Small intestine (tissue), 16 donors: ENCODE measurements at places on chromosomes 13 and 19. TPM values are rescaled to one million over a fixed set of nuclear protein-coding genes. Genes with fewer than 3 reads are reported as not detected.
A peak's percentile ranks its signal among the peaks of the same experiment; 100 is the strongest.

Gene THSD1
- 0.22 TPM for polyA plus RNA-seq

DNA sequence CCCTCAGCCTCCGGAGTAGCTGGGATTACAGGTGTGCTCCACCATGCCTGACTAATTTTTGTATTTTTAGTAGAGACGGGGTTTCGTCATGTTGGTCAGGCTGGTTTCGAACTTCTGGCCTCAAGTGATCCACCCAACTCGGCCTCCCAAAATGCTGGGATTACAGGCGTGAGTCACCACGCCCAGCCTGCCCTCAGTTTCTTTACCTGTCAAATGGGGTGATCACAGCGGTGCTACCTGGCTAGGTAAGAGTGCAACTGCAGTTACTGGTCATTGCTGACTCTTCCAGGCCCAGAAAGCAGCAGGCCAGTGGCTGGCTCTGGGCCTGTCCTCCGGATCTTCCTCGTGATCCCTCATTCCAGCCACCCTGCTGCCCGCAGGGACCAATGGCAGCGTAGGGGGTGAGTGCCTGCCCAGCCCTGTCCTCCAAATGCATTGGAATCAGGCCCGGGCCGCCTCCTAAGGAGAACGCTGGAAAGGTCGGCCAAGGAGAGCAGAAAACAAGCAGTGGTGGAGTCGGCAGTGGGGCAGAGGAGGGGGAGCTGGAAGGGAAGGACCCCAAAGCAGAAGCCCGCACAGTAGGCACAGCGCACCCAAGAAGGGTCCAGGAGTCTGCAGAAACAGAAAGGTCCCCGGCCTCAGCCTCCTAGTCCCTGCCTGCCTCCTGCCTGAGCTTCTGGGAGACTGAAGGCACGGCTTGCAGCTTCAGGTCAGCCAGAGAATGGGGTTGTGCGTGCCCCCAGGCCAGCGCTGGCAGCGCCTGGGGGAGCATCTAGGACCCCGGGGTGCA lies 1.8 kb upstream of the SLC27A1 start:
- H3K4me3 ChIP-seq, result peak overlapping the region; percentile 66
- DNase-seq, result no peak
- no peaks in the 10 kb centered on the region for H3K4me1 ChIP-seq
- H3K27me3 ChIP-seq, result no peaks in the 10 kb centered on the region

DNA sequence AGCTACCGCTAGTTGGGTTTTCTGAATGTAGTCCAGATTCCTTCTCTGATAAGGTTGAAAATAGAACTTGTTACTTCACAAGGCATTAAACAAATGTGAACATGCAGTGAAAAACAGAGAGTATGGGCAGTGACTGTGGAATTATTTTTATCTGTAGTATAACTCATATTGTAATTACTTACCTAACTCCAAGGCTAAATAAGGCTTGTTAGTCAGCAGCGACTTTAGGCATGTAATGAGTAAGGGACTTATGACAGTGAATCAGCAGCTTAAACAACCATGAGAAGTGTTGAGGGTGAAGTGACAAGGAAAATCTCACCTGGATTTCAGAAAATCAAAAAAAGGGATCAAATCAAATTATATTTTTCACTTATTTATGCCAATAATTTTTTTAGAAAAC lies 1719.5 kb upstream of the MIR17HG start:
- H3K4me1 ChIP-seq, result no peaks in the 10 kb centered on the region
- H3K27ac ChIP-seq, result no peak overlapping the region
- no peaks in the 10 kb centered on the region for H3K36me3 ChIP-seq
- no peak overlapping the region for H3K4me3 ChIP-seq
- no peak for DNase-seq
- no peaks in the 10 kb centered on the region for H3K27me3 ChIP-seq

Gene COMP
- polyA plus RNA-seq, result not detected

DNA sequence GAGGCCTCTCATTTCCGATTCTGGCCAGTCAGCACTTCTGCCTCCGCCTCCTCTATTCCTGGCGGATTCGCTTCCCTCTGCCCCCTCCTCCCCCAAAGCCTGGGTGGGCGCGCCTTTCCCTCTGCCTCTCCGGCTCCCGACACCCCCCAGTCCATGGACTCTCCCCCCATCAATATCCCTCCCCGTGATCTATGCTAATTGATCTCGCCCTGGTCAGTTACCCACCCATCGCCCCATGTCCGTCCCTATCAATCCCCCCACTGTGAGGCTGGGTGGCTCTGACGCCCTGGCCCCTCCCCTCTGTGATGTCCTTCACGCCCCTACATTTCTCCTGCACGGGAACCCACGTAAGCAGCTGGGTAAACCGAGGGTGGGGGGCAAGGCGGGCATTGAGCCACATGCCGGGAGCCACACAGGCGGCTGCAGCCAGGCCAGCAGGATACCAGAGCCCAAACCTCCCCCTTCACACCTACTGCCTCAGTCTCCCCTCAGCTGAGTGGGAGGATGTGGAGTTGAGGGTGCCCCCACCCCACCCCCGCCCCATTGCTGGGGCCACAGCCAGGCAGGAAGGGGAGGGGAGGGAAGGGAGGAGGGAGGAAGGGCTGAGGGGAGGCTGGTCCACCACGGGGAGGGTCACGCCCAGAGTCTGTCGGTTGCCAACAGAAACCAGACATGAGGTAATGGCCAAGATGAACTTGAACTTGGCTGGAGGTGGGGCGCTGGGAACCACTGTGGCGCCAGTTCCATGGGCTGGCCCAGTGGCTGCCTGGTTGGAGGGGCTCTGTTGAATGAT lies 21.0 kb downstream of the SMIM24 start:
- peaks cover 3% of the 10 kb centered on the region for H3K4me1 ChIP-seq
- no peaks in the 10 kb centered on the region for H3K27me3 ChIP-seq
- no peak overlapping the region for H3K4me3 ChIP-seq
- no peak for DNase-seq
- peak overlapping the region; percentile 53 for H3K27ac ChIP-seq

GRCh38 chr13:52906122-52906903 lies 57.9 kb upstream of the PCDH8 start:
- no peak overlapping the region for H3K4me3 ChIP-seq
- peaks cover 2% of the 10 kb centered on the region for H3K27me3 ChIP-seq
- H3K4me1 ChIP-seq, result no peaks in the 10 kb centered on the region
- DNase-seq, result no peak
- H3K36me3 ChIP-seq, result no peaks in the 10 kb centered on the region

GRCh38 chr13:112648101-112648500 lies 41.7 kb upstream of the ATP11A start:
- H3K27me3 ChIP-seq, result no peaks in the 10 kb centered on the region
- H3K36me3 ChIP-seq, result no peaks in the 10 kb centered on the region
- DNase-seq, result no peak
- no peaks in the 10 kb centered on the region for H3K4me1 ChIP-seq
- no peak overlapping the region for H3K27ac ChIP-seq

Gene CLEC4G
- 0.18 TPM for polyA plus RNA-seq

- H3K36me3 ChIP-seq, result peaks cover 19% of the 10 kb centered on the region
- H3K4me3 ChIP-seq, result peak overlapping the region; percentile 94
- H3K4me1 ChIP-seq, result peaks cover 17% of the 10 kb centered on the region
- DNase-seq, result no peak
- H3K27ac ChIP-seq, result peak overlapping the region; percentile 97
Observed at GRCh38 chr19:2164020-2164998, 576 bp downstream of the DOT1L start.

DNA sequence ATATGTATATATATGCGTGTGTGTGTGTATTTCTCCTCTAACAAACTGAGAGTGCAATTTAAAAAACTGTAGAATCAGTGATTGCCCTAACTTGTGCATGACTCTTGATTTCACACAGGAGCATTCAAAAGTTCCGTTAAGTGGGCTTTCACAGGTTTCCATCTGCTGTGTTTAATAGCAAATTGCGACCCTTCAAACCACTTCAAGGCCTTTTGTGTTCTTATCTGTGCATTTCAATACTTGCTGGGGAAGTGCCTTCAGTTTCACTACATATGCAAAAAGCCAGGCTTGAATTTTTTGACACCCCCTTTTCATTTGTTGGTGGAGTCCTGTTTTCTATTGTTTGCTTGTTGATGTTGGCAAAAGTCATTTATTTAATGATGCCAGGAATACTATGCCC lies 158.0 kb downstream of the TM9SF2 start:
- no peak for DNase-seq
- no peaks in the 10 kb centered on the region for H3K27me3 ChIP-seq

- H3K4me3 ChIP-seq, result no peak overlapping the region
- H3K27me3 ChIP-seq, result no peaks in the 10 kb centered on the region
Observed at GRCh38 chr19:4172861-4173473, 9.4 kb downstream of the SIRT6 start.

GRCh38 chr13:93290503-93290902 lies 63.9 kb downstream of the GPC6 start:
- H3K27me3 ChIP-seq, result no peaks in the 10 kb centered on the region
- no peaks in the 10 kb centered on the region for H3K36me3 ChIP-seq
- H3K27ac ChIP-seq, result no peak overlapping the region
- H3K4me1 ChIP-seq, result no peaks in the 10 kb centered on the region
- no peak overlapping the region for H3K4me3 ChIP-seq

GRCh38 chr19:35044317-35045117 lies 3.0 kb downstream of the HPN start:
- no peaks in the 10 kb centered on the region for H3K27me3 ChIP-seq
- no peak overlapping the region for H3K4me3 ChIP-seq
- DNase-seq, result peak; percentile 33
- no peaks in the 10 kb centered on the region for H3K36me3 ChIP-seq
- no peak overlapping the region for H3K27ac ChIP-seq
- H3K4me1 ChIP-seq, result peaks cover 44% of the 10 kb centered on the region

Gene CFD
- 3.8 TPM for polyA plus RNA-seq

- no peak for DNase-seq
- no peaks in the 10 kb centered on the region for H3K36me3 ChIP-seq
- H3K27me3 ChIP-seq, result no peaks in the 10 kb centered on the region
- H3K4me1 ChIP-seq, result no peaks in the 10 kb centered on the region
Observed at GRCh38 chr13:50322006-50322405, 306.8 kb downstream of the KCNRG start.

Gene ZNF486
- polyA plus RNA-seq, result not detected

DNA sequence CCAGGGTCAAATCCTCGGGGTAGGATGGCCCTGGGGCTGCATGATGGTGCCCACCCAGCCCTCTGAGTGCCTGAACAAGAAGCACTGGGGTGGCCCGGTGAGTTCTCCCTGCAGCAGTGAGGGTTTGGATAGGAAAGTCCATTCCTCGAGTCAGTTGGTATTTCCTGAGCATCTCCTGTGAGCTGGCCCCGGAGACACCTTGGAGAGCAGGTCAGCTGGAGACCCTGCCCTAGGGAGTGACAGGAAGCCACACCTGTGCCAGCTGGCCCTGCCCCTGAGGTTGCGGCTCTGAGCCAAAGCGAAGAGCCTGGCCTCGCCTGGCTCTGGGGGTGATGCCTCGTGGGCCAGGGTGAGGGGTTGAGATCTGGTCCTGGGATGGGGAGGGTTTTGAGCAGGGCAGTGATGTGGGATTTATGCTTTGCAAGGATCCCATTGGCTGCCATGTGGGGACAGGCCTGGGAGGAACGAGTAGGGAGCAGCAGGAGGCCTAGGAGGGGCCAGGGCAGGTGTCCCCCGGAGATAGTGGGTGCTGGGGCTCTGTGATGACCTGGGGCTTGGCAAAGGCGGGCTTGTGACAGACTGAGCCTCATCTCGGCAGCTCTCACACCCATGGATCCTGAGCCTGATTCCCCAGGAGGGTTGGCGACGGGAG lies 16.0 kb downstream of the CRTC1 start:
- peaks cover 9% of the 10 kb centered on the region for H3K4me1 ChIP-seq
- peak; percentile 36 for DNase-seq
- no peaks in the 10 kb centered on the region for H3K27me3 ChIP-seq
- no peak overlapping the region for H3K27ac ChIP-seq

Gene ZNF600
- 17.2 TPM for polyA plus RNA-seq

Gene PHF11
- 43.4 TPM for polyA plus RNA-seq

- H3K27ac ChIP-seq, result no peak overlapping the region
- H3K36me3 ChIP-seq, result no peaks in the 10 kb centered on the region
- H3K4me3 ChIP-seq, result no peak overlapping the region
- no peaks in the 10 kb centered on the region for H3K4me1 ChIP-seq
- H3K27me3 ChIP-seq, result no peaks in the 10 kb centered on the region
Observed at GRCh38 chr13:40477623-40478608, 188.5 kb downstream of the FOXO1 start.

DNA sequence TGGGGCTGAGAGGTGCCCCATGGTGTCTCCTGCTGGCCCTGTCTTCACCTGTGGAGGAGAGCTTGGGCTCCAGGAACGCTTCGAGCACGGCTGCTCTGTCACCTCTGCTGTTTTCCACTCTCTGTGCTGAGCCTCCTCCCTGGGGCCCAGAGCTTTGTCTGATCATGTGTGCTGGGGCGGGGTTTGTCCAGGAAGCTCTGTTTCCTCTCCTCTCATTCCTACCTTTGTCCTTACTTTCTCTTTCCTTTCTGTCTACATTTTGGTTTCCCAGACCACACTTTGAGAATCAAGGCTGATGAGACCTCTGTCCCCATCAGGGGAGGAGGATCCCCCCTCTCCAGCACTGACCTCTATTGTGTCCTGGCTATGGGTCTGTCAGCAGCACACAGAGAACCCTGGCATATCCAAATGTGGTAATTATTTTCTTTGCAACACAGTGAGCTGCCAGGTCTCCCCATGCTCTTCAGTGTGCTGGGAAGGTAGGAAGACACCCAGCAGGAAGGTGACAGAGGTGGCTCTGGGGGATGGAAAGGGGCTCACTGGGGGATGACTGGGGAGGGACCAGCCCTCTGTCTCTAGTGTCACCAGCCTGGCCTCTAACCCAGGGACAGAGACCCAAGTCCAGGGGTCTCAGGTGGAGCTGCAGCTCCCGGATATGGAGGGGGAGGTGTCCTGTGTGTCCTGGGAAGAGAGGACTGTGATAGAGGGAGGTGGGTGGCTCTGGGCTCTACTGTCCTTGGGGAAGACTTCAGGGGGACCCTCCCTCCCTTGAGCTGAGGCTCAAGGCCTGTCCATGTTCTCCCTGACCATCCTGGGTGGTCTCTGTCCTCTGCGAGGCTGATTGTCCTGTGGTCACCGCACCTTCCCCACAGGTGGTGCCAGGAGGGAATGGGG lies at the start of gene CEACAM1:
CEACAM1 (minus strand) TSS at position 128 of the 894 bp plus-strand sequence; CDS start at position 21, 107 bp downstream.
- H3K27ac ChIP-seq, result peak within 1 kb of the TSS; percentile 94
- H3K27me3 ChIP-seq, result no peaks in the 10 kb centered on the region
- H3K36me3 ChIP-seq, result peaks cover 6% of the 10 kb centered on the region
- peaks cover 12% of the 10 kb centered on the region for H3K4me1 ChIP-seq

- H3K4me1 ChIP-seq, result no peaks in the 10 kb centered on the region
- no peaks in the 10 kb centered on the region for H3K36me3 ChIP-seq
- no peaks in the 10 kb centered on the region for H3K27me3 ChIP-seq
- no peak for DNase-seq
- no peak overlapping the region for H3K27ac ChIP-seq
Observed at GRCh38 chr13:44686531-44686934, 110.4 kb upstream of the TSC22D1 start.
